ENCODE measurements at places on chromosomes 13 and 19. TPM values are rescaled to one million over a fixed set of nuclear protein-coding genes. Genes with fewer than 3 reads are reported as not detected.

The CAPN12 gene
- polyA plus RNA-seq = 20.0 TPM

The PPM1N gene
- polyA plus RNA-seq = 14.4 TPM

The GJB2 gene
- 0.21 TPM for polyA plus RNA-seq

The ZNF525 gene
- 5.1 TPM for polyA plus RNA-seq

The TBXA2R gene
- polyA plus RNA-seq = 0.80 TPM

The CUL4A gene
- polyA plus RNA-seq = 75.1 TPM

The LTBP4 gene
- 54.5 TPM for polyA plus RNA-seq

The FBXO17 gene
- polyA plus RNA-seq = 11.7 TPM

The ZNF723 gene
- polyA plus RNA-seq = not detected

The ICAM1 gene
- 5.2 TPM for polyA plus RNA-seq

The CLIP3 gene
- polyA plus RNA-seq = 12.0 TPM

The FREM2 gene
- 11.6 TPM for polyA plus RNA-seq

The FUT3 gene
- polyA plus RNA-seq = 0.15 TPM

The BRME1 gene
- 6.0 TPM for polyA plus RNA-seq

The SLC7A9 gene
- 0.08 TPM for polyA plus RNA-seq

The TMC4 gene
- 6.3 TPM for polyA plus RNA-seq

The COL5A3 gene
- polyA plus RNA-seq = 1.2 TPM

The SEMA6B gene
- 31.3 TPM for polyA plus RNA-seq

The SIGLEC8 gene
- not detected for polyA plus RNA-seq

The ZBTB45 gene
- polyA plus RNA-seq = 31.4 TPM

The RETN gene
- polyA plus RNA-seq = not detected

The IZUMO1 gene
- polyA plus RNA-seq = 0.46 TPM

The LCP1 gene
- polyA plus RNA-seq = 0.35 TPM

The CFAP97D2 gene
- not detected for polyA plus RNA-seq

The CCL25 gene
- 0.46 TPM for polyA plus RNA-seq

The FXYD7 gene
- 17.5 TPM for polyA plus RNA-seq

The EDNRB gene
- 15.8 TPM for polyA plus RNA-seq

The FFAR1 gene
- polyA plus RNA-seq = not detected

The DPF1 gene
- polyA plus RNA-seq = 12.9 TPM

The ABCA7 gene
- polyA plus RNA-seq = 10.4 TPM

The MBD3L3 gene
- not detected for polyA plus RNA-seq

The KRTDAP gene
- polyA plus RNA-seq = 0.88 TPM

The POU2F2 gene
- 5.0 TPM for polyA plus RNA-seq

The CLDND2 gene
- 0.21 TPM for polyA plus RNA-seq

The FOXA3 gene
- polyA plus RNA-seq = 49.1 TPM

The LIM2 gene
- polyA plus RNA-seq = 0.13 TPM

The MCEMP1 gene
- 0.13 TPM for polyA plus RNA-seq

The STOML3 gene
- polyA plus RNA-seq = 0.06 TPM

Measured in H1 (cell line).